ENCODE measurements at places on chromosomes 12 and 14.
A peak's percentile ranks its signal among the peaks of the same experiment; 100 is the strongest.

GRCh38 chr12:21296751-21297406, 37.8 kb downstream of the SLCO1A2 start:
- DNase-seq = no peak

GRCh38 chr14:30267141-30267540, 291.8 kb upstream of the G2E3 start:
- no peak for DNase-seq

DNA sequence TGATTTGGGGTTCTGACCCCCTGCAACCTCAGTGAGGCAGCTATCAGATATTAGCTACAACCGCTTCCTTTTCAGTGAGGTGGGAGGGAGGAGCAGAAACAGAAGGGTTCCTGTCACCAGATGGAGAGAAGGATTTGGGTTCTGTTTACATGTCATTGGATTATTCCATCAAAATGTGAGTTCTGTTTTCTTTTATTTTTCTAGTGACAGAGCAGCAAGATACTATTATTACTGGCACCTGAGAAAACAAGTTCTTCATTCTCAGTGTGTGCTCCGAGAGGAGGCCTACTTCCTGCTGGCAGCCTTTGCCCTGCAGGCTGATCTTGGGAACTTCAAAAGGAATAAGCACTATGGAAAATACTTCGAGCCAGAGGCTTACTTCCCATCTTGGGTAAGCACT, 52.8 kb downstream of the FRMD6 start:
- DNase-seq = no peak

- DNase-seq = no peak
Observed at GRCh38 chr12:9642606-9643265, 26.8 kb upstream of the CLEC2D start.

DNA sequence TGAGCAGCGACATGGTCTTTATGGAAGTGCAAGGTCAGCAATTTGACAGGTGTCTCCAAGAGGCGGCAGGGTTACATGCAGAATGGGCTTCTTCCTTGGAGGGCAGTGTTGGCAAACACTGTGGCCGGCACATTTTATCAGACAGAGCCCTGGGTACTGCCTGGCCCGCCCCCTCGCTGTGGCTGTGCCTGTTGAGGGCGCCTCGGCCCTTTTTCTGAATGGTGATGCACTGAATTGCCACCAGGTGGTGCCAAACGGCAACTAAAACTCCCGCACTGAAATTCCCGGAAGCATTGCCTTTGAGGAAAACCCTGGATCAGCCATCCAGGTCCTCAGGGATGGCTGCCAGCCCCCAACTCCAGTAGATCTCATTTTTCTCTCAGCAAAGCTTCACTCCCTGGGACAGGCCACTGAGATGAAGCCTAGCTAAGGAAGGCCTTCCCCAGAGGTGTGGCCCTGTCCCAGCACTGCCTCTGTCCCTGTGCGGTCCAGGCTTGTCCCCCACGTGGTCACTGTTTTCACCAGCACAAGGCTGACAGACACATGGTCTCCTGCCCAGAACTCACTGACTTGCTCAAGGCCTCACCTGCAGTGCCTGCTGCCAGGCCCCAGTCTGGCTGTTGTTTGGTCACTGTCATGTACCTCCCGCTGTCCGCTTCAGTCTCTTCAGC, 73.6 kb downstream of the TESC start:
- DNase-seq = peak; percentile 84

- no peak for DNase-seq
Observed at GRCh38 chr12:12476857-12477531, 85.7 kb downstream of the DUSP16 start.

DNA sequence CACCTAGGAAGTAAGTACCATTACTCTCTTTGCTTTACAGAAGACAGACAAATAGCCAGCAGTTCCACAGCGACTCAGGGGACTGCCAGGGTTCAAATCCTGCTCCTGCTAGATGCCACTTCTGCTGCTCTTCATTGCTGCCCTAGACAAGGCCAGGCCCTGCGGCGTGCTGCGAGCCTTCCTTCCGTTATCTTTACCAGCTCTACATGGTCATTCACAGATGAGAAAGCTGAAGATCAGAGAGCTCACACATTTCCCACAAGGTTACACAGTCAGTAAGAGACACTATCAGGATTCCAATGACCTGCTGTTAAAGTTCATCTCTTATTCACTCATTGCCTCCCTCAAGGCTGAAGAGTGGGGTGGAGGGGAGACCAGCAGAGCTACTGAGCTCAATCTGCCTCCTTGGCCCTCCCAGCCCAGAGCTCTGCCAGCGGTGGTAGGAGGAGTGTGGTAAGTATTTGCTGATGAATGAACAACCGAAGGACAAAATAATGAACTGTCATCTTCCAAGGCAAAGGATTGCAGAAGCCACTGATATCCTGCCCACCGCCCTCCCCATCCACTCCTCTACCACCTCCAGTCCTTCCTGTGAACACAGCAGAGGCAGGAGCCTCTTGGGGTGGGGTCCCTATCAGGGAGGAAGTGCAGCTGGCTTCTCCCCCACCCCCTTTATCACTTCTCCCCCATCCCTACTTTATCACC, 14.6 kb upstream of the HDAC7 start:
- peak; percentile 31 for DNase-seq

GRCh38 chr14:106848330-106849121, 1322.1 kb downstream of the TMEM121 start:
- DNase-seq = no peak

All from right cardiac atrium (tissue), 5 donors.